ENCODE measurements at places on chromosomes 16 and 17. TPM values are rescaled to one million over a fixed set of nuclear protein-coding genes. Genes with fewer than 3 reads are reported as not detected.

OR3A2 gene
- total RNA-seq: 0.65 TPM

CHST4 gene
- total RNA-seq: 0.26 TPM

ARHGAP23 gene
- 138 TPM for total RNA-seq

KAT7 gene
- 42.1 TPM for total RNA-seq

SLC5A11 gene
- not detected for total RNA-seq

METTL9 gene
- total RNA-seq: 118 TPM

EPX gene
- not detected for total RNA-seq

ESRP2 gene
- total RNA-seq: 0.46 TPM

C1QTNF1 gene
- total RNA-seq: 66.3 TPM

IL34 gene
- total RNA-seq: 4.7 TPM
